ENCODE measurements at places on chromosomes 1 and 21. TPM values are rescaled to one million over a fixed set of nuclear protein-coding genes. Genes with fewer than 3 reads are reported as not detected.

ITLN2 gene
- not detected for total RNA-seq

SLC45A3 gene
- 0.45 TPM for total RNA-seq

DNA sequence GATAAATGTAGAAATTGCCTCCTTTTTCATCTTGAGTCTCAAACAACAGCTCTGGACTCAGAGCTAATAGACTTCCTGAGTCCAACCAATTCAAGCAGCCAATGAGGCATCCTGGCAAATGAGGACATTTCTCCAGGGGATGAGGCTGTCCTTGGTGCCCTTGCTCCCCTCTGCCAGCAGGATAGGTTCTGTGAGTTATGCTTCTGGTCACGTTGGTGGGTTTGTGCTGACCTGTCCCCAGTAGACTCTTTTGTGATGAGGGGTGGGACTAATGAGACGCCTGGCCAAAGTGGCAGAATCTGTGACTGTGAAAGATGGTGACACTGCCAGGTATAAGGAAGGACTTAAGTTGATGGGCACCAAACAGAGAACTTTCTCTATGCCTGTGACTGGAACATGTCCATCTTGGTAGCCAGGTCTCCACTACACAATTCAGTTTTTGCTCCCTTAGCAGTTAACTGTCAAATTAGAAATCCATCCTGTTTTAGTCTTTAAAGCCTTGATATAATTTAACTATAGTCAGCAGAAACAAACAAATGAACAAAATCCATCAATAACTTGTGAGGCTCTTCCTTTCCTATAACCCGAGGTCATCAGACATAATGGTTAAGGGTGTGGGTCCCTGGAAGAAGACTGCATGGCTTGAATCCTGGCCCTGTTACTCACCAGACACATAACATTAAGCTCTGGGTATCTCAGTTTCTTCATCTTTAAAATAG, 35.7 kb upstream of the THEM4 start:
- DNase-seq: no peak
- no peaks in the 10 kb centered on the region for H3K36me3 ChIP-seq
- H3K4me3 ChIP-seq: no peak overlapping the region
- peaks cover 43% of the 10 kb centered on the region for H3K4me1 ChIP-seq
- peak overlapping the region; percentile 87 for H3K27ac ChIP-seq
- no peaks in the 10 kb centered on the region for H3K27me3 ChIP-seq

GRCh38 chr1:226643177-226643576, 94.6 kb downstream of the STUM start:
- H3K4me1 ChIP-seq: peaks cover 51% of the 10 kb centered on the region
- peaks cover 19% of the 10 kb centered on the region for H3K36me3 ChIP-seq
- peak overlapping the region; percentile 57 for H3K4me3 ChIP-seq
- DNase-seq: peak; percentile 85
- peak overlapping the region; percentile 95 for H3K27ac ChIP-seq
- no peaks in the 10 kb centered on the region for H3K27me3 ChIP-seq

- peaks cover 30% of the 10 kb centered on the region for H3K36me3 ChIP-seq
- no peaks in the 10 kb centered on the region for H3K27me3 ChIP-seq
- H3K4me3 ChIP-seq: no peak overlapping the region
- no peak overlapping the region for H3K27ac ChIP-seq
- DNase-seq: no peak
Observed at GRCh38 chr1:223803211-223803610, 42.5 kb downstream of the TP53BP2 start.

CA6 gene
- 12.3 TPM for total RNA-seq

- peaks cover 18% of the 10 kb centered on the region for H3K36me3 ChIP-seq
- no peaks in the 10 kb centered on the region for H3K27me3 ChIP-seq
- peaks cover 45% of the 10 kb centered on the region for H3K4me1 ChIP-seq
- DNase-seq: no peak
Observed at GRCh38 chr21:43726686-43727518, 8.0 kb downstream of the PDXK start.

OR6K6 gene
- total RNA-seq: not detected

DNA sequence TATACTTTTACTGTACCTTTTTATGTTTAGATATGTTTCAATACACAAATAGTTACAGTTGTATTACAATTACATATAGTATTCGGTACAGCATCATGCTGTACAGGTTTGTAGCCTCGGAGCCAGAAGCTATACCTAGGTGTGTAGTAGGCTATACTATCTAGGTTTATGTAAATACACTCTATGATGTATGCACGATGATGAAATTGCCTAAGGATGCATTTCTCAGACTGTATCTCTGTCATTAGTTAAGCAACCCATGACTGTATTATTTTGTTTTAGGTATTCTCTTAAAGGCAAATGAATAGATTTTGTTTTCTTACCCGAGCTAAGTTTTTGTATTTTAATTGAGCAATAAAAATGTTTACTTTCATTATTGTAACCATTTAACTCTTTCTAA, 56.4 kb downstream of the SPATA17 start:
- H3K27me3 ChIP-seq: no peaks in the 10 kb centered on the region
- no peak for DNase-seq
- no peaks in the 10 kb centered on the region for H3K4me1 ChIP-seq
- no peak overlapping the region for H3K27ac ChIP-seq
- no peak overlapping the region for H3K4me3 ChIP-seq

OR10J1 gene
- not detected for total RNA-seq

SAMSN1 gene
- total RNA-seq: 113 TPM
